ENCODE measurements at places on chromosomes 5 and 9.
A peak's percentile ranks its signal among the peaks of the same experiment; 100 is the strongest.

GRCh38 chr5:34699155-34700077 lies 43.3 kb downstream of the RAI14 start:
- no peak for DNase-seq

DNA sequence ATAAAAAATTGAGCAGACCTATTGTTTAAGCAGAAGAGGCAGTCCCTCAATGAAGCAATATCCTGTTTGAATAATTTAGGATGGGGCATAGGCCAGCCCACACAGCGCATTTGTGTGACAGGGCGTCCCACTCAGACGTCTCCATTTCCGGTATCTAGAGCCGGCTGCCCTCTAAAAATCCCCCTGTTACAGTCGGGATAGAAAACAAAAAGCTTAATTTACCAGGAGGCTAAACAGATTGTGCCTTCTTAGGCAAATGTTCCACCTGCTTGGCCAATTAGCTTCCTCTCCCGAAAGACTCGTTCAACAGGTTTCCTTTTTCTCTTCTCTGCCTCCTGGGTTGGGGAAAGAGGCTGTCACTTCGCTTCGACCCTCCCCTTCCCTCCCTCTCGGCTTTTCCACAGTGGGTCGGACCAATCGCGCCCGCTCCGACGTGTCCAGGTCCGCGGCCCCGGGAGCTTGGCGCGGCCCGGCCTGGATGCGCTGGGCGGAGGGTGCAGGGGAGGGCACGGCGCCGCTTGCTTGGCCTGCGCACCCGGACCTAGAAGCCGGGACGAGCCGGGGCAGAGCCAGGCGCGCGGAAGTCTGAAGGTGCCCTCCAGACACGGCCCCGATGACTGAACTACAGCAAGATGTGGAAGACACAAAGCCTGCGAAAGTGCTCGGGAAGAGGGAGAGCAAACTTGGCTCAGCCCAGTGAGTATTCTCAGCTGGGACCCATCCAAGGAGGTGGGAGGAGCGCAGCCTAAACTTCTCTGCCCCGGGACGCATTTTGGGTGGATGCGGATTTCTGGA lies at the start of gene GRAMD2B:
Gene GRAMD2B, plus strand, starts transcription at position 416 of the 795 bp plus-strand sequence. Its CDS starts 198 bp downstream, at position 614.
- peak; percentile 52 for DNase-seq

DNA sequence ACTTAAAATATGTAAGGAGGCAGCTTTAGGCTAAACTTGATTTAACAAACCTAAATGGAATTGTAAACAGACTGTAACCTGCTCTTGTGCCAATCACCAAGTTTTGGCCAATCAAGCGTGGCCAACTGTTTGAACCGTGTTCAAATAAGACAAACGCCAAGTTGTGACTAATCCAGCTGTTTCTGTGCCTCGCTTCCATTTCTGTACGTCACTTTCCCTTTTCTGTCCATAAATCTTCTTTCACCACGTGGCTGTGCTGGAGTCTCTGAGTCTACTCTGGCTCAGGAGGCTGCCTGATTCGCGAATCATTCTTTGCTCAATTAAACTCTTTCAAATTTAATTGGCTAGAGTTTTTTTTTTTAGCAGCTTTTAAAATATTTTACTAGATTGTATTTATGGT lies 71.3 kb downstream of the LIX1 start:
- DNase-seq = no peak

DNA sequence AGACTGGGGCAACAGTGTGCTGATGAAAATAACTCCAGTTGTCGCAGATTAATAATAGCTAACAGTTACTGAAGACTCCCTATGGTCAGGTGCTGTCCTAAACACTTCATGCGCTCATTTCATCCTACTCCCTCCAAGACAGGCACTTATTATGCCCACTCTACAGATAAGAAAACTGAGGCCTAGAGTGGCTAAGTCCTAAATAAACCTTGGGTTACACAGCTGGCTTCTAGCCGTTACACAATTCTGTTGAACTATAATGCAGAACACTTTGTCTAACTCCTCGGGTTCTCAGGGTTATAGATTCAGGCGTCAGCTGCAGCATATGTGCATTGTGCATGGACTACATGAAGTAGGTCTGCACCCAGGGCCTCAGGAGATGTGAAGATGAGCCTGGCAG lies 103.9 kb downstream of the DAPK1 start:
- DNase-seq = no peak

GRCh38 chr5:150121448-150122157 lies 34.0 kb downstream of the PDGFRB start:
- DNase-seq = no peak

DNA sequence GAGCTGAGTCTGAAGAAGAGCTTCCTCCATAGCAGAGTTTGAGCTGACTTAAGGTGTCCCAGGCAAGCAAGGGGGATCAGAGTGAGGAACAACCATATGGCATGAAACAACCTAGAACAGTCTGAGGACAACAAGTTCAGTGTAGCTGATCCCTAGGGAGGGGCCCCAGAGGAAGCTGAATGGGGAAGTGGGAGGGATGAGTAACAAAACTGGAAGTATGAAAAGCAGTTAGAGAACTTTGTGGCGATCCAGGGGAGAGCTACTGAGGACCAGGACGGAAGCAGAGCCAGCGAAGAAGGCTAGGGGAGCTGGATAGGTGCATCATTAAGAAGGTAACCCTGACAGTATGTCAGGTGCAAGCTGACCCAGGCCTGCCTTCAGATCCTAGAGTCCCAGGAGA lies 580.8 kb downstream of the BNC2 start:
- no peak for DNase-seq

- DNase-seq = no peak
These were observed 43.3 kb downstream of the SPARC start for GRCh38 chr5:151643388-151643787.

DNA sequence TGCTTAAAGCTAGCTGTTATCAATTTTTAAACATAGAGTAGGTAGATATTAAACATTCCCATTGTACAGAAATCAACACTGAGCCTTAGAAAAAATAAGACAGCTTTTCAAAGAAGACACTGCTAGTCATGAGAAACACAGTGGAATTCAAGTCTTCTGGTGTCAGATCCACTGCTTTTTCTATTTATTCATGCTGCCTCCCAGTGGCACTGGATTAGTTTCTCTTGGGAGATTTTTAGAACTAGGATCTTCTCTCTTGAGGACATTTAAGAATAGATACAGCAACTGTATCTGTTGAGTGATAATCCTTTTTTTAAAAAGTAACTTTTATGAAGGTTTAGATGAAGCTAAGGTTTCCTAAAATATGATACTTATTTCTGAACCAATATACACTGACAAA lies 1635.4 kb upstream of the C9orf72 start:
- no peak for DNase-seq

DNA sequence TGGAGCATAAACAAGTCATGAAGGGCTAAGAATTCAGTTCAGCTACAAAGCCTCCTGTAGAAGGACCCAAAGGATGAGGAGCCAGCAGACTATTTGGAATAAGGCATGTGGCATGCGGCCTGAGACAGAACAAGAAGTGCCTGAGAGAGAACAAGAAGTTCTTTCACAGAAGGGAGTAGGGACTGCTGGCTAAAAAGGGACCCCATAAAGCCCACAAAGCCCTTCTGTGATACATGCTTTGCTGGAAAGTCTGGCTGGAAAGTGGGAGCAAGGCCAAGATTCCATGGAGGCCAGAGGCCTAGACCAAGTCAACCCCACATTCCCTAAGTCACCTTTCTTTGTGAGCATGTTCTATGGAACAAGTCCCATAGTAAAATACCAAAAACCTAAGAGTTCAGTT lies 35.9 kb upstream of the UBAP2 start:
- no peak for DNase-seq

DNA sequence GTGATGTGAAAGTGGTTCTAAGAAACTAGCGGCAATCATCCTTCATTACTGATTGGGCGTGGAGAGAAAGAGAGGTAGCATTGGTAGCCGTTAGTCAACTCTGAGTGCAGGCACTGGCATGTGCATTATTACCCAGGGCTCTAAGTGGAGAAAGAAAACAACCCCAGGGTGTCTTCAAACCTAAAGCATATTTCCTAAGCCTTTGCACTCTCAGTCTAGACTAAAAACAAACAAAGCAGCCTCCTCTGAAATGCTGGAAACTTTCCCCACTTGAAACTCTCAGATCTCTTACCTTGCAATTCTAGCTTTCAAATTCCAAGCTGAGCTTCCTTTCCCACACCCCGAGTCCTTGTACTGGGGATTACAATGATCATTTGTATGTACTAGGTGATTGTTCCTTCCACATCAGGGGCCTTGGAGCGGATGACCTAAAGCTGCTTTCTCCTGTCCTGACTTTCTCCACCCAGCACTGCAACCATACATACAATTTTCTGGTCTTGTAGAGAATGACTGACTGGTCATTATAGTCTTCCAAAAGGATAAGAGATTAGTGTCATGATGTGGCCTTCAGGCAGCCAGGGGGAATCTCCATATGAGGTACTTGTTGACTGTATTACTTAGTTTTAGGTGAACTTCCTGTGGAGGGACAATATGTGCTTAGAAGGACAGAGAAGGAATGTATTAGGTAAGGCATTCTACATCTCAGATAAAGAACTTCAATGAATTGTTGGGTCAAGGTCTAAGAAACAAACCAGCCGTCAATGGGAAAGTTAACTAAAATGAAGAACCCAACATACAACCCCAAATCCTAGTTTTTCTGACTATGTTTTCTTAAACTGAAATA lies 98.3 kb upstream of the CDKN2B start:
- DNase-seq = no peak

GRCh38 chr5:2459251-2459650 lies 292.2 kb downstream of the IRX2 start:
- no peak for DNase-seq

DNA sequence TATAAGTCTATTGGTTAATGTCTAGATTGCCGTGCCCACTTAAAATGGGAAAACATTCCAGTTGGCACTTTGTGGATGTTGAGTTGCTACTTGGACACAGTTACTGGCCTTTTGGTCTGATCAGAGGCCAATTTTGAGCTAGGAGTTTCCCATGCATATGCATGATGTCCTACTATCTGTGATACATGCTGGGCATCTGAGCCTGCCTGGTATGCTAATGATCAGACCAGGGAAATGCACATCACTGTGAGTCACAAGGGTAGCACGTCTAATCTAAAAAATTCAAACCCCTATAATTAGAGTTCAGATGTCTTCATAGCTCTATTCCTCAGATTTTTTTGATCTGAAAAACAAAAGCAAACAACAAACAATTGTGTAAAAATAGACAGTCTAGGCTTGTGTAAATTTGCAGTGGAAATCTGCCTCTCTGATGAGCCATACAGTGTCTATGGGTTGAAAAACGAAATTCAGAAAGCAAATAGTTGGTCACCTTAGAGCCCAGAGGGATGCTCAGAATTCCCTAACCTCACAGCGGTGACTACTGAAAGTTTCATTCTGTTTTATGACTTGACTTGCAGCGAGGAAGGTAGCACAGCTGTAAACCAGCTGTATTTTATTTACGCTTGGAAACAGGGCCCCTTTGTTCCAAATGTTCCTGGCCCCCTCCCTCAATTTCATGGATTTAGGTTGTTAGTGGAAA lies 37.3 kb downstream of the PALM2AKAP2 start:
- no peak for DNase-seq

GRCh38 chr9:124448019-124448418 lies 2.2 kb upstream of the ADGRD2 start:
- no peak for DNase-seq

GRCh38 chr5:10724781-10725507 lies 36.1 kb downstream of the DAP start:
- no peak for DNase-seq

GRCh38 chr5:775961-776861 lies 8.3 kb downstream of the ZDHHC11B start:
- DNase-seq = no peak

Measured in stimulated activated CD8-positive, alpha-beta memory T cell treated with anti-CD3 and anti-CD28 coated beads, Interleukin-7, amount 100 ng/mL, for 4 hours (primary cell).